ENCODE measurements at places on chromosomes 12 and 14.

GRCh38 chr14:60590991-60591414 is 58.3 kb downstream of the SIX1 start:
- no peak for DNase-seq

DNA sequence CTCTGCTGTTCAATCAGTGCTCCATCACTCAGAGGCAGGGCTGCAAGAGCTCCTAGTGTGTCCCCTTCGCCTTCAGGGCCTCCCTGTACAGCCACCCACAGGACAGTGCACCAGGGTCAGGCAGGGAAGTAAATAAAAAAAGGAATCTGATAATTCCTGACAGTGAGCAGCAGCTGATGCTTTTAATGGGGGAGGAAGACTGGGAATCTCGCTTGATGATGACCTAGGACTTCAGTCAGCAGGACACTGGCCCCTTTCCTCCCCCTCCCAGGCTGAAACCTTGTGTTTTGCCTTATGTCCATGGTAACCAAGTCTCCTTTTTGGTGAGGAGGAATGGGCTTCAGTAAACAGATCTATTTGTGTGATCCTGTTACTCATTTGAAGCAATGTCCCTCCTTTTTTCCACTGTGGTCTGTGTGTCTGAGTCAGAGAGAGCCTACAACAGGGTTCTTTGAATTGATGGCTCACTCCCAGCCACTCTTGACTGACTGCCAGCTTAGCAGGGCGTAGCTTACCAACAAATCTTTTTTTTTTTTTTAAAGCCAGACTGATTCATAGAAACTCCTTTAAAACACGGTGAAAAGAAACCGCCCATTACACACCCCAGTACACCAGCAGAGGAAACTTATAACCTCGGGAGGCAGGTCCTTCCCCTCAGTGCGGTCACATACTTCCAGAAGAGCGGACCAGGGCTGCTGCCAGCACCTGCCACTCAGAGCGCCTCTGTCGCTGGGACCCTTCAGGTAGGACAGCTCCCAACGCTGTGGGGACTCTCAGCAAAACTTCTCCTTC is at the start of gene EMP1:
Gene EMP1 (plus strand): TSS at position 597 of the 792 bp plus-strand sequence. CDS start 14,785 bp downstream, outside the sequence.
- peak; percentile 55 for DNase-seq

GRCh38 chr14:53951627-53952303 is 4.9 kb downstream of the BMP4 start:
- DNase-seq = no peak

- no peak for DNase-seq
These were observed 50.9 kb downstream of the MVK start for GRCh38 chr12:109624467-109624866.

GRCh38 chr12:15393037-15393436 is 70.7 kb downstream of the PTPRO start:
- DNase-seq = no peak

- no peak for DNase-seq
These were observed 148.4 kb downstream of the DPF3 start for GRCh38 chr14:72745546-72745945.

GRCh38 chr12:8584004-8584403 is 28.7 kb downstream of the AICDA start:
- no peak for DNase-seq

- no peak for DNase-seq
These were observed 714.1 kb downstream of the FSCB start for GRCh38 chr14:43792980-43793379.

DNA sequence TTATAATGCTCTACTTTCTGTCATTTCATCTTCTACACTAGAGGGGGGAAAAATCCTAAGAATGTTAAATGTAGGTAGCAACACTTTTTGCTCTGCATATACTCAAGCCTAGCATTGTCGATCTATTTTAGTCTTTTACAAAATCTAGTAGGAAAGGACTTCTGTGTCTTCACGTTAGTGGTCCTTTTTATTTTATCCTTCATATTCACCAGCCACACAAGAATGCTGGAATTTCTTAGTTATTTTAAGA is 253.0 kb upstream of the FLRT2 start:
- no peak for DNase-seq

DNA sequence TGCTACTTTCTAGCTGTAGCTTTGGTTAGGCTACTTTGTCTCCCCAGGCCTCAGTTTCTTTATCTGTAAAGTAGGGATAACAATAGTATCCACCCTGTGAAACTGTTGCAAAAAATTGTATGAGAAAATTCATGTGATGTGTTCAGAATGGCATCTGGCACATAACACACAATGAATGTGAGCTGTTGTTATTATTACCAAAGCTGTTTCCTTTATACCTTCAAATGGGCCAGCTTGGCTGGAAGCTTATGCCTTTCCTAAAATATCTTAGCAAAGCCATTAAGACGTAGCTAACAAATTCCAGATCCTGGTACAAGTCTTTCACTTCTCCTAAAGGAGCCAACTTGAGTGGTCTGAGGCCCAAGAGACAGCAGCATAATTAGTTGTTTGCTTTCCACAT is 25.2 kb upstream of the MANSC4 start:
- DNase-seq = no peak

DNA sequence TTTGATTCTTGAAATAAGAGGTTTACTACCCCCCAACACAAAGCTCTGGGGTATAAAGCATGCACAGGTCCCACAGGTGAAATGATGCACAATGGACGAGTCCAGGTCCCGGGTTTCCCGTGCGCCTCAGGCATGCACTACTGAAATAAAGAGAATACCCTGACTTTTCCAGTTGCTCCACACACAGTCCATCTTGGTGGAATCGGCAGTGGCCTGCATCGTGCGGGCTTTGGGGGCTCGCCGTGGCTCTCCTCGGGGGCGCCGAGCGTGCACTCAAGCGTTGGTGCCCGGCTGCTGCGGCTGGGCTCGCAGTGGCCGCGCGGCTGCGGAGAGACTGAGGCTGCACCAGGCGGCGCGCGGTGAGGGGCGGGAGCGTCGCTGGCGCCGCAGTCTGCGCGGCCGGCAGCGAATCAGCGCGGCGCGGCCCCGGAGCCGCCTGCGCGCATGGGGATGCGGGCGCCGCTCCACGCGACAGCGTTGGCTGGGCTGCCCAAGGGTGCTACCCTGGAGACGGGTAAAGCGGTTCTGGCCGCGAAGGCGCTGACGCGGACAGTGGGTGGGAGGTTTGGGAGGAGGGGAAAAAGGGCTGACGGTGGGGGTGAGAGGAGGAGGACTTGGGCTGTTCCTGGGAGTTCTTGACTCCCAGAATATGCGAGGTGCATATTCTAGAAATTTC is 53.8 kb upstream of the CCDC175 start:
- DNase-seq = no peak

DNA sequence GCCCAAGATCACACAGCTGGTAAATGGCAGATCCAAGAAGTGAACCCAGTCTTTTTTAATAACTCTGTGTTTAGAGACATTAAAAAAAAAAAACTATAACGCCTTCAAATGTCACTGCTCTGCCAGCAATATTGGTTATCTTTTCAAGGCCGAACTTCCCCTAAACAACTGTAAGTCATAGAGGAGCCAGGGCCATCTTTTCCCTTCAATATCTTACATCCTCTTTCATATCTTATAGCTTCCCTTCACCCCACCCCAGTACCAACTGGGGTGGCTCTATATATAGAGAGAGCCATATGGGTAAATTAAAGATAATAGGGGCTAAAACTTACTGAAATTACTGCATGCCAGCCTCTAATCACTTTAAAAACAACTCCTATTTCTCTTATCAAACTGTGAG is 100.2 kb downstream of the STAB2 start:
- DNase-seq = no peak

DNA sequence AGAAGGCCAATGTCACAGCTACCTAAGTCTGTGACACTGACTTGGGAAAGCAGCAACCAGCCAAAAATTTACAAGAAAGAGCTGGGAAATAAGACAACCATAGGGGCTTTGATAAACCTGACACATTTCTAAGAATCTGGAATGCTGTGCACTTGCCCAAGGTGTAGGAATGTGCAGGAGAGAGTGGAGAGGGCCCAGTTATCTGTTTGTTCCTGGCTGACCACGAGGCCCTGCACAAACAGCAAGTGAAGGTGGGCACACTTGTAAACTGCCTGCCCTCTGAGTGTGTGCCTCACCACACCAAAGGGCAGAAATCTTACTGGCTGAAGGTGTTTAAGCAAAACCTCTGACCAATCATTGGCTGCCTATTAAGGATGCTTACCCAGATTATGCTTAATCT is 27.3 kb downstream of the DLK1 start:
- DNase-seq = no peak

GRCh38 chr12:127657036-127657435 is 609.9 kb upstream of the TMEM132C start:
- DNase-seq = no peak

GRCh38 chr12:116182359-116183063 is 95.0 kb downstream of the MED13L start:
- no peak for DNase-seq

GRCh38 chr12:45522227-45522626 is 207.3 kb upstream of the ARID2 start:
- DNase-seq = no peak

DNA sequence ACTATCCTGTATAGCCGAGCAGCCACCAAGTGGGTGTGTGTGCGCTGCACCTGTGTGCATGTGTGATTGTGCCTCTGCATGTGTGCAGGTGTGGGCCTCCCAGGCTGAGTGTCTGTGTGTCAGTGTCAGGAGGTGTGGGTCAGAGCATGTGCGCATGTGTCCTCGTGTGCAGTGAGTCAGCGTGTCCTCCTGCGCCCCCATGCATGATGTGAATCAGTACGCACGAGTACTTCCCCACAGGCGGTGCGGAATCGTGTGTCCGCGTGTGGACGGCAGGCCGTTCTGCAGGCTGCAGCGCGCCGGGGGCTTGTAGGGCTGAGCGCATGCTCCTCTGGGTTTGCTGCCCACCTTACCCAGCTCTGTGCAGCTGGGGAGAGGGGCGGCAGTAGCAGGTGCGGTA is 34.2 kb downstream of the DTX1 start:
- no peak for DNase-seq

GRCh38 chr12:89029961-89030360 is 322.3 kb downstream of the DUSP6 start:
- DNase-seq = no peak

DNA sequence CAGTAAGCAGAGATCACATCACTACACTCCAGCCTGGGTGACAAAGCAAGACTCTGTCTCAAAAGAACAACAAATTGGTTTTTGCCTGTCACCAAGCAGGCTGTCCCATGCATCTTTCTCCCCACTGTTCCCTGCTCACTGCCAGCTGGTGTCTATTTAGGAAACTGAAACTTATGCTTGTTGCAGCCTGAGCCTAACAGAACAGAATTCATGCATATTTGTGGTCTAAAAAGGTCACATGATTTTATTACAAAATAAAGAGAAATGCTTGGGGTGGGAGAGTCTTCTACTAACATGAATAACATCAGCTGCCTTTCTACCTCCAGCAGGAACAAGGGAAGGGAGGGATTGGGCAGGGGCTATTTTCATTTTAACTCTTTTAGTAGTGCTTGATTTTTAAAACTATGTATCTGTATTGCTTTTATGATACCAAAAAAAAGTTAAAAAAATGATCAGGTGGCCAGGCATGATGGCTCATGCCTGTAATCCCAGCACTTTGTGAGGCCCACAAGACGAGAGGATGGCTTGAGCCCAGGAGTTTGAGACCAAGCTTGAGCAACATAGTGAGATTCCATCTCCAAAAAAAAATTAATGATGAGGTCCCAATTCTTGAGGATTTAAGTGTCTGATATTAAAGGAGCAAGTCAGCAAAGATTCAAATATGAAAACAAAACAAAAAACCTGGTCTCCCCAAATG is 923 bp downstream of the STAT2 start:
- no peak for DNase-seq

DNA sequence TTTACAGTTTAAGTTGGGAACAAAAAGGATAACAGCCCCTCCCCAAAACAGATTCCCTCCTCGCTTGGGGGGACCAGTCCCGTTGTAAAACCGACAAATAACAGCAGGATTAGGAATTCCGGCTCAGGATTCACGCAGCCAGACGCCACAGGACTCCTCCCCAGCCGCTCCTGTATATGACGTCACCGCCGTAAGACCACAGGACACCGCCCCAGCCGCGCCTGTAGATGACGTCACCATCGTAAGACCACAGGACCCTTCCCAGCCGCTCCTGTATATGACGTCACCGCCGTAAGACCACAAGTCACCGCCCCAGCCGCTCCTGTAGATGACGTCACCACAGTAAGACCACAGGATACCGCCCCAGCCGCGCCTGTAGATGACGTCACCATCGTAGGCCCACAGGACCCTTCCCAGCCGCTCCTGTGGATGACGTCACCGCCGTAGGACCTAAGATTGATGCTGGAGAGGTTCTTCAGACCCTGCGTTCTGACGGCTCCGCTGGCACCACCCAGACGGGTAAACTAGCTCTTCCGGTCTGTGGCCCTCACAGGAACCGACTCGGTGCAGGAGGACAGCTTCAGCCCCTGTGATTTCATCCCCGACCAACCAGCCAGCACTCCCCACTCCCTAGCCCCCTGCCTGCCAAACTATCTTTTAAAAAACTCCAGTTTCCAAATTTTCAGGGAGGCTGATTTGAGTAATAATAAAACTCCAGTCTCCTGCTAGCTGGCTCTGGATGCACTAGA is 43.9 kb upstream of the FBRSL1 start:
- peak; percentile 39 for DNase-seq

DNA sequence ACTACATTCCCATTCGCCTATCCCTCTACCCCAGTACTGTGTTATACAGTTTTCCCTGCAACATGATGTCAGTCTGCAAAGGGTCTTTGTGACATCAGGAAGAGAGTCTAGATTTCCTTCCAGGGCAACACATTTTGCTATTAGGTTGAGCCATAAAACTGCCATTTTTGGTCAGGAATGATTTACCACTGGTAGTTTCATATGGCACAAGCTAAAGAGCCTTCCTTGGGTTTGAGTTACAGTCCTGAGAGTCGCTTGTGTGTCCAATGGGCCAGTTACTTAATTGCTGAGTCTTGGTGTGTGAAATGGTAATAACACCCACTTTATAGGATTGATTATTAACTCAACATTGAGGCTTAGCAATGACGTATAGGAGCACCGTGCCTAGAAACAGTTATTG is 22.6 kb upstream of the AMIGO2 start:
- DNase-seq = no peak

DNA sequence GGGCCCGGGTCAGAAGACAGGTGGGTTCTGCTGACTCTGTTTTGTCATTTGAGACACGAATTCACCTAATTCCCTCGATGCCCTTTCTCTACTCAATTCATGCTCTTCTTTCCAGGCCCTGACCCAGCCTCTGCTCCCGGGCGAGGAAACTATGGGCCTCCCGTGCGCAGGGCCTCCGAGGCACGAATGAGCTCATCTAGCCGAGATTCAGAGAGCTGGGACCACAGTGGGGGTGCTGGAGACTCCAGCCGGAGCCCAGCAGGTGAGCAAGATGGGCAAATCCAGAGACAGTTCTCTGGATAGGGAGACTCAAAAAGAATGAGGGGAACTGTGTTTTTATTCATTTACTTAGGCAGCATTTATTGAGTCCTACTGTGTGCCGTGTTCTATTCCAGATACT is 37.0 kb upstream of the OAS1 start:
- DNase-seq = no peak

DNA sequence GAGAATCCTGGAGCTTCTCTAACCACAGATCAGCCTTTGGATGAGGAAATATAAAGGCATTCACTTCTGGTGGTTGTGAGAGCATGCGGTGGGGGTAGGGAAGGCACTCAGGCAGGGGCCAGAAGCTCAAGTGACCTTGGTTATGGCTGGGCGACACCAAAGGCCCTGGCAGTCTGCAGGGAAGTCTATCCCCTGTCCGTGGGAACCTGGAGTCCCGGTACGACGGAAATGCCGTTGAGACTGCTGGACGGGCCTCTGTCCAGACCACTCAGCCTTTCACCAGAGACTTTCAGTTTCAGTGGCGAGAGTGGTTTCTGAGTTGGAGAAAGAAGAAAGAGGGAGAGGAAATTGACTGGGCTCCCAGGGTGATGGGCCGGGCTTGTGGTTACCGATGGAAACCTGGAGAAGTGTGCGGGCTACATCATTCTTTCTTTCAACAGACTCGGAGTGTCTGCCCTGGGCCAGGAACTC is 20.9 kb downstream of the ISCA2 start:
- no peak for DNase-seq

GRCh38 chr12:120093592-120094355 is 22.8 kb downstream of the RAB35 start:
- no peak for DNase-seq

Measured in stimulated activated CD4-positive, alpha-beta T cell treated with anti-CD3 and anti-CD28 coated beads, Interleukin-2, amount 100 ng/mL, for 48 hours (primary cell).